NCI-H510A treated with DMSO at 0.1 percent for 48 hours (cell line): ENCODE measurements at places on chromosomes 2 and 18.

- DNase-seq, result no peak
These were observed 70.3 kb downstream of the SCN1A start for GRCh38 chr2:166057370-166058164.

DNA sequence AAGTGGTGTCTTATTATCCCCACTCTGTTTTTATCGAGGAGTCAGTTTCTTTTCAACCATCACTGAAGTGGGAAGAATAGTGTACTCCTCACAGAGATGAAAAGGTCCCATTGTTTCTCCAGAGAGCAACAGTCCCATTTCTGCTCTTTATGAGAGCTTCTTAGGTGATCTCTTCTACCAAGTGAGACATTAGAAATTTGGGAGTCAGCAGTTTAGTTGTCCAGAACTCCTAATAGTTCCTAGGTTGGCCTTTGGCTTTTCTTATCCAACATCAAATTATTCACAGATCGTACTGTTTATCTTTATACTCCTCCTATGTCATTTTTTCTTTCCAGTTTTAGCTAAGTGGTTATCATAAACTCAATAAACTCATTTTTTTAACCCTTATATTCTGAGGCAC lies 213.1 kb downstream of the BABAM2 start:
- DNase-seq, result no peak

GRCh38 chr2:239033801-239034560 lies 186.1 kb downstream of the TWIST2 start:
- no peak for DNase-seq

DNA sequence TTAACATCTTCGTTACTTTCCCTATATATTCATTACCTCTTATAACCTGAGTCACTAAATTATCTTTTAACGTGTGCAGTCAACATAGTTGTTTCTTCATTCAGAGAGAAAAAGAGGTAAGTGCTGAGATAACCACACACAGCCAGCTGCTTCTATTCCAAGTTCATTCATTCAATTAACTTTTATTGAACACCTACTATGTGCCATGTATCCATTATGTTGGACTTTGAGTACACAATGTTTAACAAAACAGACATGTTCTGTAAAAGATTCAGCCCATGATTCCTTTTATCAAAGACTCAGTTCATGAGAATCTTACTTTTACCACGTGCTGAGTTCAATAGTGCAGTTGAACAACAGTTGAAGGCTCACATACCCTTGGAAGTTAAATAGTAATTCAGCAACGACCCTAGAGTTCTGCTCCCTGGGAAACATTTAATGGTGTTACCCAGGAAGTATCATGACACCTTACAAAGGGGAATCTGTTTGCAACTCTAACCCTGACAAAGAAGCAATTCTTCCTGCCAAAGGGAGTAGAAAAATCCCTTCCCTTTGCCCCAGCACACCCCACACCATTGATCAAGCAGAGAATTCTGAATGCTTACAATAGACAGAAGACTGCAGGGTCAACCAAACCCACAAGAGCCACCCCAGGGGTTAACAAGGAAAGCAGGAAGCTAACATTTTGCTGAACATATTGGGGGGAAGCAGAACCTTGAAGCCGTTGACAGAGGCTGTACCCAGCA lies 595.8 kb downstream of the STK39 start:
- no peak for DNase-seq

DNA sequence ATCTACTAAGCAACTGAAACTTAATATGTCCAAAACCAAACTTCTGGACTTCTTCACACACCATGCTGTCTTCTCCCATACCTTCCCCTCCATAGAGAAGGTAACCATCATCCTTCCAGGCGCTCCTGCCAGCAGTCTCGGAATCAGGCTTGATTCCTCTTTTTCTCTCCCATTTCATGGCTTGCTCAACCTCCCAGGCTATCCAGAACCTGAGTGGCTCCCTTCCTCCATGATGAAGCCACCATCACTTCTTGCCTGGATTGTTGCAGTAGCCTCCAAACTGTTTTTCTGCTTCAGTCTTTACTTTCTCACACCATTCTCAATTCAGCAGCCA lies 40.1 kb upstream of the NDUFV2 start:
- DNase-seq, result no peak

GRCh38 chr2:14297340-14297739 lies 335.2 kb upstream of the LRATD1 start:
- peak; percentile 78 for DNase-seq

DNA sequence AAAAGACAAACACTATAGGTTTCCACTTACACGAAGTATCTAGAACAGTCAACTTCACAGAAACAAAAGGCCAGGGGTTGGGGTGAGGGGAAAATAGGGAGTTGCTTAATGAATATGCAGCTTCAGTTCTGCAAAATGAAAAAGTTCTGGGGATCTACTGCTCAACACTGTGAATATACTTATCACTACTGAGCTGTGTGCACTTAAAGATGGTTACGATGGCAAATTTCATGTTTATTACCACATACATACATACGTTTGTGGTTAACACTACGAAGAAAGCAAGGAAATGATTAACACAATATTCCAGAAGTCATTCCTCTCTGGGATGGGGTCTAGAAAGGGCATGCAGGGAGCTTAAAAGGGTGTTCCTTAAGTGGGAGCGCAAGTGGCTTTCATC lies 19.3 kb downstream of the MBOAT2 start:
- no peak for DNase-seq

DNA sequence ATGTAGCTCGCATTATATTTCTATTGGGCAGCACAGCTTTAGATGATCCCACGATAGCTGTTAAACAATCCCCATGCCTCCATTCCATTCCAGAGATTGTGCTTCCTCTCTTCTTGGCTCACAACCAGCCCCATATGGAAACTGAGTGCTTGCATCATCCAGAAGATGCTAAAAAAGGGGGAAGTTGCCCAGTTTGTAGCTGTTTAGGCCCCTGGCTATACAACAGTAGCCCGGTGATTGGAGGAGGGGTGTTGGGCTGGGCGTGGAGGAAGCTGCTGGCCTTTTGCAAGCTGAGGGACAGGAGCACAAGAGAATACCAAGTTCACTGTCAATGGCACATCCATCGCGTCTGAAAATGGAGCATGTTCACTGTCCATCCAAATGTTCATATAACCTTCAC lies 360.2 kb downstream of the ALK start:
- no peak for DNase-seq

GRCh38 chr2:170122883-170123547 lies 54.9 kb upstream of the MYO3B start:
- DNase-seq, result peak; percentile 50

DNA sequence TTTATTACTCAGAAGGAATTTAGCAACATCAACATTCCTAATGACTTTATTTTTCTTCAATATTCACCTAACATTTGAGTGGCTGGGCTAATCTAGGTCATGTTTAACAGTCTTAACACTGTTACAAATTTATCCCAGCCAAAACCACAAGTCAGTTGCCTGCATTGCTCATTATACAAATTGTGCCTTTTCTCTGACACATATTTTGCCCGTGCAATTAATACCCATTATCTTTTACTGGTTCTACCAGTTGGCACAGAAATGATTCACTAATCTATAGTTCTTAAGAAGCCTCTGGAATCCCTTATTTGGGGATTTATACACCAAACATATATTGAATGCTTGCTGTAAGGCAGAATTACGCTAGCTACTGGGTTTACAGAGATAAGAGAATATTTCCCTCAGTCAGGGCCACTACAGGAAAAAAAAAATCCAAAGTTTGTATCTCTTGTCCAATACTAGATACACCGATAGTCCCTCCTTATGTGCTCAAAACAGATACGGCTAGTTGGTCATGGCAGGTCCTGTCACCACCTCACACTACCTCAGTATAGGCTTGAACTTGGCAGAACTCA lies 46.3 kb downstream of the ZCCHC2 start:
- DNase-seq, result no peak

- no peak for DNase-seq
These were observed 177.2 kb downstream of the MYO3B start for GRCh38 chr2:170354855-170355780.

- no peak for DNase-seq
These were observed 337.7 kb upstream of the SETBP1 start for GRCh38 chr18:44342946-44343345.

GRCh38 chr2:73938718-73939352 lies 12.2 kb downstream of the DGUOK start:
- DNase-seq, result no peak

GRCh38 chr2:36562240-36562639 lies 35.7 kb downstream of the FEZ2 start:
- no peak for DNase-seq

GRCh38 chr2:102107741-102108070 lies 34.8 kb upstream of the IL1R1 start:
- DNase-seq, result no peak

DNA sequence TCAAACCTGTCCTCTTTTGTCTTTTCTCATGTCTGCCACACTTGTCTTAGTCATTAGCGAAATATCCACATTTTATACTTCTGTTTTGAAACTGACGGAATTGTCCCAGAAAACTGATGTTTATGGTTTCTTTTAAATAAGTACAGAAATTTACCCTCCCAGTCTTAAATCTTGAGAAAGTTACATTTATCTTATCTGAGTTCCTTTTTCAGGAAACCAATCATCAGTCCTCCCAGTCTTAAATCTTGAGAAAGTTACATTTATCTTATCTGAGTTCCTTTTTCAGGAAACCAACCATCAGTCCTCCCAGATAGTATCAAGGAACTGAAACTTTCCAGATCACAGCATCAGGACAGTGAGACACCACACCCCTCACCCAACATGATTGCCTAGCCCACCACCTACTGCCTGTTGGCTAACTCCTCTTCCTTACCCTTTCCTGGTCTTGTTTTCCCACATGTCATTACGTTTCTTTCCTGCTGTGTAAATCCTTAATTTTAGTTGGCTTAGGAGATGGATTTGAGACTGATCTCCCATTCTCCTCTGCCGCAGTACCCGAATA lies 247.7 kb downstream of the PTPRM start:
- no peak for DNase-seq

DNA sequence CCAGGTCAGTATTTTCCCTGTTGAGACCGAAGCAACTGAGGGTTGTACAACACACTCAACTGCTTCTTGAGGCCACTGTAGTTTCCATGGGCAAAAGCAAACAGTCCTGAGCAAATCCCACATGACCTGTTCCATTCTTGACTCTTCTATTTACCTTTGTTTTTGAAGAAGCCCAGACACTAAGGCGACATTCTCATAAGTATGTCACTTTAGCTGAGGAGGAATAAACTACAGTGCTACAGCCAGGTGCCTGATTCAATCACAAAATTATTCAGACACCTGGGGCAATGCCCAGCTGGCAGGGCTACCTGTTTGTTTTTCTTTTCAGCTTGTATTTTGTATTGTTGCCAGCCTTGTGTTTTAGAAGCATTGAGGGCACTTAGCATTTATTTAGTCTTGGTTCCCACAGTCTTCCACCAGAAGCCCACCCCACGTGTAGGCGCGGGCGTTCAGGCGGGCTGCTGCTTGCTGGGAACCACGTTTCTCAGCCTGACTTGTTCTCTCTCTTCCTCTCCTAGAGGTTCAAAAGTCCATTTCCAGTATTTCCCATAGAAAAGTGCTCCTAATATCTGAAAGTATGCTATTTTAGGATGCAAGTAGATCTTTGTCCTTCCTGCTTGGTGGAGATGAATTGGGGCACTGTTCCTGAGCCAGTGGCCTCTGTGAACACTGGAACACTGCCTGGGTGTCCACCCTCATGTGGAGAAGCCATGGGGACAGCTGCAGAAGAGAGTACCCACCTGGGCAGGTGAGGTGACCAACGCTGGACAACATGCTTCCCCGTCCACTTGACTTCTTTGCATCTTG lies 99.0 kb upstream of the COPS8 start:
- DNase-seq, result peak; percentile 56

DNA sequence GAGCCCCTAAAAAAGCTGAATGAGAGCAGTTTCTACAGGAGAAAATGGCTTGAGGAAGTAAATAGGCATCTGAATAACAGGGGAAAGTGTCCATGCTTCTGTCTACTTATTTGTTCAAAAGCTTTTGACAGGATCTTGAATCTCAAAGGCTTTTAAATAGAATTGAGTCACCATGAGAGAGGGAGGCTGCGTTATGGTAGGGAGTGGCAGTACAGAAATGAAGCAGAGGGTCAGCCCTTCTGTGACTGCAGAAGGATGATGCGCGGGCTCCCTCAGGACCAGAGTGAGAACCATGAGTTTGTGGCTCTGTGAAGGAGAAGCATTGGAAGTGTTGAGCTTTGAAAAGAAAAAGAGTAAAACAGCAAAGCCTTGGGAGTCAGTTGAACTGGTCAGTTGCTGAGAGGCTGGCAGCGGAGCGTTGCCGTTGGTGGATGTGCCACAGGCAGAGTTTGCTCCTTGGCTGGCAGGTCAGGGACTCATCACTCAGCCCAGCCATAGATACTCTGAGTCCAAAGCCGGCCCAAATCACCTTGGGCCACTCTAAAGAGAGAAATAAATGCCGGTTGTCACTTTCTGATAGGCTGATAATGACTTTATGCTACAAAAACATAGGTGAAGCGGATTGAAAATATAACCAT lies 17.4 kb downstream of the COPS7B start:
- no peak for DNase-seq

- no peak for DNase-seq
These were observed 98.7 kb upstream of the FAM136A start for GRCh38 chr2:70400539-70400938.

GRCh38 chr2:1238598-1239138 lies 174.6 kb upstream of the TPO start:
- DNase-seq, result no peak

- DNase-seq, result no peak
These were observed 133.4 kb downstream of the RGPD3 start for GRCh38 chr2:106334802-106335201.

GRCh38 chr2:226796840-226797288 lies 2.8 kb downstream of the IRS1 start:
- no peak for DNase-seq

DNA sequence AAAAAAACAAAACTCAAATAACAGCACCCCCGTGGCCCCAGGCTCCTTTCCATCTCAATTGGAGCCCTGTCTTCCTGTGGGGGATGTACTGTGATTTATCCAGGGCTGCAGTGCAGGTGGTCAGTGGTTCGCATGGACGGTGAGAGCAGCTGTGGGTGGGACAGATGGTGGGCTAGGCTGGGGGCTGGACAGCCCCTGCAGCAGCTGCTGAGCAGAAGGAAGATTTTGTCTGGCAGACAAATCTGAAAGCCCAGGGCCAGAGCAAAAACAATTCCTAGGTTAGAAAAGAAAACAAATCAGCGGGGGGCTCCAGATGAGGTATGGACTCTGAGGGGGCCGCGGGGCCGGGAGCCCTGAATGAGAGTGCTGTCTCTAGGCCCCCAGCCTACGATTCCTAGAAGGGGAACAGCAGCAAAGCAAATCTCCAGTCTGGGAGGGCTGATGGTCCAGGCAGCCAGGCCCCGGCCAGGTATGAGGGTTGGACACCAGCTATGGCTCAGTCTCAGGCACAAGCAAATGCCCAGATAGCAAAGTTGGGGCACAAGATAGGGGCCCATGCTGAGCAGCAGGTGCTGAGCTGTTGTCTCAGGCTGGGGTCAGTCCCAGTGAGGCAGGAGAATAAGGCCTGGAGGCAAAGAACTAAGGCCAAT lies 45.4 kb downstream of the SOWAHC start:
- no peak for DNase-seq
